Suprapubic skin (tissue), 4 donors: ENCODE measurements at places on chromosomes 7 and 10. TPM values are rescaled to one million over a fixed set of nuclear protein-coding genes. Genes with fewer than 3 reads are reported as not detected.
A peak's percentile ranks its signal among the peaks of the same experiment; 100 is the strongest.

Gene IGF2BP3
- not detected for total RNA-seq

Gene C10orf53
- total RNA-seq: not detected

Gene BICC1
- total RNA-seq: 3.4 TPM

Gene OR2A5
- not detected for total RNA-seq

Gene TACC2
- total RNA-seq: 206 TPM

Gene FBXL13
- 0.89 TPM for total RNA-seq

Gene ZNF853
- total RNA-seq: 4.6 TPM

Gene VIM
- 998 TPM for total RNA-seq

Gene PRTFDC1
- total RNA-seq: 0.76 TPM

GRCh38 chr7:122507591-122507990, 191.3 kb downstream of the RNF133 start:
- DNase-seq: no peak

DNA sequence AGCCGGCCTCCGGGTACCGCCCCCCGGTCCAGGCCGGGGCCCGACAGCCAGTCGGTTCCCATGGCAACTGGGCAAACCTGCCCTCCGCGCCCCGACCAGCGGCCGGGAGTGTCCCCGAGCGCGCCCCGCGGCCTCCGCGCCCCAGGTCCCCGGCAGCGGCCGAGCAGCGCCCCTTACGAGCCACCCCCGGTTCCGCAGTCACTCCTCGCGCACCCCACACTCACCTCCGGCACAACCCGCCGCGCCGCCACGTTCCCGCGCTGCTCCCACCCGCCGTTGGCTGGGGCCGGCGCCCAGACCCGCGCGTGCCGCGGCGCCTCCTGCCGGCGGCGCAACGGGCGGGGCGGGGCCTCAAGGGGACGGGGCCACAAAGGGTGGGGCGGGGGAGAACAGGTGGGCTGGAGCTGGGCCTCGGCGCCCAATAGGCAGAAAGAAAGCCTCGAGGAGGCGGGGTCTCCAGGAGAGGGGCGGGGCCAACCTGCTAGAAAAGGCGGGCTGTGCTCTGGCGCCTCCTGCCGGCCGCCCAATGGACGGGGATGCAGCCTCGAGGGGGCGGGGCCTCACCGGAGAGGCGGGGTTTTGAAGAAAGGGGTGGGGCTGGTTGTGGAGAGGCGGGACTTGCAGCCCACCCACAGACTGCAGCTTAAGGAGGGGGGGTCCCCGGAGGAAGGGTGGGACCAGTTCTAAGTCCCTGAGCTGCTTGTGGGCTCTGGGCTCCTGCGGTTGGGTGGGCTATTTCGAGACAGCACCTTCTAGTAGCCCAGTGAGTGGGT, at the start of gene RADIL:
Gene RADIL (minus strand): TSS at position 345 of the 773 bp plus-strand sequence. CDS start 5,577 bp downstream, outside the sequence.
- peak; percentile 95 for DNase-seq

- peak; percentile 53 for DNase-seq
These were observed 3.7 kb downstream of the FGF8 start for GRCh38 chr10:101772017-101772894.

GRCh38 chr7:138025215-138026186, 23.6 kb upstream of the CREB3L2 start:
- no peak for DNase-seq

DNA sequence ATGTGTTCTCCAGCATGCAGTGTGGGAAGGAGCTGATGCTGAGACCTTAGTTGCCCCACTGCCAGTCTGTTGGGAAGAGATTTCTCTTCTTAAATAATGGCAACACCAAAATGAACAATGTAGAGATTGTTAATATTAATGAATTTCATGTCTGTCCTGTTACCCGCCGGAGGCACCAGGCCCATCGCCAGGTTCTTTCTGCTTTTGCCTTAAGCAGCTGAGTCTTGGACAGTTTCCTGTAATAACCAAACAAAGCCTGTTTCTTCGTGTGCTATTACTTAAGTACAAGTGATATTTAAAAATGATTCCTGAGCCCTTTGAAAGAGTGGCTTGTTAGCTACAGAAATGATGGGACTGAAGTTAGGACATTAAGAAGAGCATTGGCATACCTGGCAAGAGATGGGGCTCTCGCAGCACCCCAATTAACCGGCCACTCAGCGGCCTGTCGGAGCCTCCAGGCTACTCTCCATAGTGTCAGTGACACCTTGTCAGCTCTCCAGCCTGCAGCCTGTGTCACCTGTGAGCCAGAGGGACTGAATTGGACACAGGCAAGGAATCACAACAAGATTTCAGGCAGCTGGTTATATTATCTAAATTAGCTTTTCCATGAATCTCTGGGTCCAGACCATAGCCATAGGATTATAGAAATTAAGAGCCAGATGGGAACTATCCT, 142.0 kb downstream of the CELF2 start:
- DNase-seq: no peak

- DNase-seq: no peak
These were observed 65.9 kb upstream of the CC2D2B start for GRCh38 chr10:95841661-95842498.

DNA sequence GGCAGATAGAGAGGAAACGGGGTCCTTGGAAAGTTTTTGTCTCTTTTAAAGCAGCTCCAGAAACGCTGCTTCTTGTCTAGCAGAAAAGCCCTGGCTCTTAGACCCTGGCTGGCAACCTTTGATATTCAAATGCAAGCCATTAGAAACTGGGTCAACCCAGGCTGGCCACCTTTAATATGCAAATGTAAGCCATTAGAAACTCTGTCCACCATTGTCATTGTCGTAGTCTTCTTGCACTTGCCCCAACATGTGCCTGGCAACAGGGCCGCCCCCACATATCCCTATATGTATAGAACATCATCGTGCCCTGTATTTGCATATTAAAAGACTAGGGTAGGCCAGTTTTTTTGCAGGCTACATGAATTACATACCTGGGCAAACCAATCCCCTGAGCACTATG, 621.3 kb upstream of the DPP6 start:
- no peak for DNase-seq

DNA sequence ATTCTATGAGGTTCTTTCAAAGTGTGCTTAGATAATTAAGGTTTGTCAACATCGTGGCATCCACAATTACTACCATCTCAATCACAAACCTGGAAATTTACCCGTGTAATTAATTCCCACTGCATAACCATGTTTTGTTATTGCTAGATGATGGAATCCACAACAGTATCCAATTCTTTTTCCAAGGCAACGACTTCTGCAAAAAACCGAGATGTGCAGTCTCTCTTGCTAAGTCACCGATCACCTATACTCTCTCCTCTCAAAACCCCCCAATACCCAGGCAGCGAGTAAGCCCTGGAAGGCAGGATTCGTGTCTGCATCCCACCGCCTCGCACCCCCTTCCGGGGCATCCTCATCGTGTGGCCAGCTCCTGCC, 678 bp upstream of the EIF4H start:
- no peak for DNase-seq

GRCh38 chr7:128726059-128726736, 13.0 kb upstream of the CALU start:
- DNase-seq: no peak

DNA sequence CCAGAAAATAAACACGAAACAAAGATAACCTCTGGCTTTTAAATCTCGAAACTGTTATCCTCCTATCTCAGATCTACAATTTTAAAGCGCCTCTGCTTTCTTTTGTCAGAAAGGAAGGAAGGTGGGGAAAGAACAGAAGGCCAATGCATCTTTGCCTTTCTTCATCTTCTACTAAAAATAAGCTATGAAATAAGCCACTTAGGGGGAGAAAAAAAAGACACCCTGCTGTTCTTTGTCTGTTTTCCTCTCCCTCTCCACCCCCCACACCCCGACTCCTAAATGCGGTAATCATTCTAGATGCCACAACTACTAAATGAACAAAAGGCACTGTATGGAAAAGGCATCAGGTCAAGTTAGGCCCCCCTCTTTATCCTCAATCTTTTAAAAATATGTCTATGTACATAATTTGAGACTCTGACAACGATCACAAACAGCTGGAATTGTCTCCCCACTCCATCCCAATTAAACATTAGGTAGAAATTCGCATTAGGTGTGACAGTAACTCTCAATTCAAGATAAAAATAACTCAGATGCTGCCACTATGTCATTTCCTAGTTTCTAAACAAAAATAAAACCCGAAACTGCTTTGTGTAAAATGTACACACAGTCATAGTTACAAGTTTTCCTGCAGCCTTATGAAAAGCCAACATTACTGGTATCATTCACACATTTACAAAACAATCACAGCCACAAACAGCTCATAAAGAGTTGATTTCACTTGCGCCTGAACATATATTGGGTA, 2.4 kb downstream of the UBE2H start:
- peak; percentile 29 for DNase-seq

DNA sequence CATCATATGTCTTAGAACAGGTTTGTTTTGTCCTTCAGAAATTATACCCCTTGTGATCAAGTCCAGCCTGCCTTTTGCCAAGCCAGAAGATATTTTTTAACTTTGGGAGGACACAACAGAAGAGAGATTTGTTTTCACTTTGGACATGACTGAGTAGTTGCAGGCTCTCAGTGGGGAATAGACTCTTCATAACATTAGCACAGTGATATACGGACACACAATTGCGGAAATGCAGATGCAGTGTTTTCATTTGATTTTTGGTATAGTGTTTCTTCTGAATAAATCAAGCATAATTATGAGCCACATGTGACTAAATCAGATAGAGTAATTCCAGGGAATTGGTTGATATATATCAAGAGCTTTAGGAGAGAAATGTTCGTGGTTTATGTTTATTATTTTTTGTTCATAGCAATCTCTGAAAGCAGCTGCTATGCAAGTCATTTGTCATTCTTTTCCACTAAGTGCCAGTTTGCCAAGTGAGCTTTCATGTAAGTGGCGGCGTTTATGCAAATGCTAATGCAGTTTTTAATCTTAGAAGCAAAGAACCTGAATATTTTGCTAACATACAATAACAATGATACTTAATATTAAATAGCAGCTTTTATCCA, 69.6 kb upstream of the HDAC9 start:
- no peak for DNase-seq

DNA sequence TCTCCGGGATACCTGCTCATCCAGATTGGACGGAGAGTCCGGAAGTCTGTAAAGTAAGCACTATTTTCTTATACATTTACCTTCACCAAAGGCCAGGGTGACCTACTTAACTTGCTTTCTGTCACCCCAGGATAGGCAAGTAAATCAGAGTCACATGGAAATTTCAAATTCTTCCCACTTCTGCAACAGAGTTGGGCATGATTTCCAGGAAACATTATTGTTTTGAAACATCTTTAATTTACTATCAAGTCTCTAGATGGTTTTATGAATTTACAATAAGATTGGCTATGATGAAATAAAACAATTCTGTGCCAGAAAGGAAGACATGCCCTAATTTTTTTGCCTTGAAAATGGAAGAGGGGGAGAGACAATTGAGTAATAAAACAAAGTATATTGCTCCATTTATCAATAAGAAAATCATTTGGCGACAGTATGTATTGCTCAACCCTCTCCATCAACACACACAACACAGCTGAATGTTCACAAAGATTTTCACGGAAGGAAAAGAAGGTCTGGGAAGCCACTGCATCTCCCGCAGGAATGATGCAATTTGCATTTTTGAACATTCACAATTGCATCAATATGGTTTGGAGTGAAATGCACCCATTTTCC, 702.8 kb downstream of the PARD3 start:
- DNase-seq: no peak

- DNase-seq: no peak
These were observed 12.7 kb upstream of the DOCK1 start for GRCh38 chr10:126892226-126893175.

DNA sequence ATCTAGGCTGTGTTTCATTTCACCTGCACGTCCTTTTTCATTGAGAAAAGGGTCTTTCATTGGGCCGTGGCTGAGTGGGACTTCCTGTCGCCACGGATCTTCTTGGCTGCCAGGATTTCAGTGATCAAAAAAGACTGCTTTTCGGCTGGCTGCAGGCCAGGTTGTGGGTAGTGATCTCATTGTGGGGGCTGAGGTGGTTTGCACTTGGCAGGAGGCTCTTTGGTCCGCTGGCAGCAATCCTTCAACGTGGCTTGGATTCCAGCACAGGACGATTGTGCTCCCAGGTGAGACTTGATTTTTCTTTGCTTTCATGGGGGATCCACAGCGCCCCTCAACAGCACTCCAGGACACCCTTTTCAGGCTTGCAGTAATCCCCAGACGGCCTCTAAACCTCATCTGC, 29.0 kb upstream of the ZNF273 start:
- DNase-seq: peak; percentile 40

DNA sequence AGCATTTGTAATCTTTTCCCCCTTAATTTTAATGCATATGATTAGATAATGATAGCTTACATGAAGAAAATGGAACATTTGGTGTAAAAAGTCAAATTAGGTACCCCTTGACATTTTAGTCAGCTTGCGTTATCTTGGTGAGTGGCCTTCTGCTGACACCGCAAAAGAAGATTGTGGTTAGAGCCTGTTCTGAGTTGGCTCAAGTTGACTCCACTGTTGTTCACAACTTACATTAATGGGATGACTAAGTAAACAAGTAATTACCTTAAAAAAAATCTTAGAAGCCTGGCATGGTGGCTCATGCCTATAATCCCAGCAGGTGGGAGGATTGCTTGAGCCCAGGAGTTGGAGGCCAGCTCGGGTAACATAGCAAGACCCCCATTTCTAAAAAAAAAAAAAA, 24.2 kb downstream of the TRRAP start:
- no peak for DNase-seq

DNA sequence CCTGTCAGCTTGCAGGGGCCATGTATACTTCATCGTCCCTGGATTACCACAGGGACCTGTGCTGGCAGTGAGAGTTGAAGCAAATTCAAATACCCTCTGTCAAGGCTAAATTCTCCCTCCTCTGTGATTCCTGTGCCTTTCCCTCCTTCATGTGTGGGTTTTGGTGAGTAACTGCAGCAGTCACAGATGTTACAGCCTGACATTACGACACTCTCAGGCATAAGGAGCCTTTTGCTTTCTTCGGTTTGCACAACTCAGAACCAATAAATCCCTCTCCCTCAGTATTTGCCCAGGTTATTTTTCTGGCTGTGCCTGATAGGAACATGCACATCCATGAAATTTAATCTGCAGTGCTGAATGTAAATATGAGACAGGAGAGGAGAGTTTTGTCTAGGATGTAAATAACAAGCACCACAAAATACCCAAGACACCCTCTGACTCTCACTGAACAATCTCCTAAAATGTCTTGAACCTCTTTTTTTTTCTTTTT, 997.2 kb upstream of the GHITM start:
- DNase-seq: no peak

DNA sequence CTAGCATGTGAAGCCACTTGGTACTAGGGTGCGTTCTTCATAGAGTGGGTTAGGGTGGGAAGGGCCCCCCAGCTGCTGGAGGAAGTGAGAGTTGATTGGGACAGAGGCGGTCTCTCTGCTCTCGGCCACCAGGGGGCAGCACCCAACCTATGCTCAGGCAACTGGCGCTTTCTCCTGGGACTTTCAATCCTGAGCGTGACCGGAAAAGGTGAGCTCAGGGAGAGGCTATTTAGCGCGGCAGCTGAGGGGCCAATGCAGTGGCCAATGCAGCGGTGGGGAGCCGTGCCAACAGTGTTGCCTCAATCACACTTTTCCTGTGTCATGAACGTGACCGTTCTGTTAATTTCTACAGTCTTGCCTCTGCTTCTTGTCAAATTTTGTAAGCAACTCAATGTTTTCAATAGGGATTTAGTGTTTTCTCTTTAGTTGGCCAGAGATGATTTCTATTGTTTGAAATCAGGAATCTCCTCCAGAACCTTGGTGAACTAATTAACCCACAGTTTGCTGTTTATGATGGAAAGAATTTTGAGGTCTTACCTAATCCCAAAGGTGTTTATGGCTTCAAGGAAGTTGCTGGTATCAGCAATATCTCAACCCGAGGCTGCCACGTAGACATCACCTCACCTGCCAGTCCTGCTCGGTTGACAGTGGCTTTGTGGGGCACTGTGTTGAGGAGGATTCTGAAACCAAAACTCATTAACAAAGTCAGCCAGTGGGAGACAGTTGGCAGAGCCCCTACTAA, 67.9 kb upstream of the PDZD8 start:
- peak; percentile 96 for DNase-seq
